Kidney (tissue), 22 donors: ENCODE measurements at places on chromosomes 7 and 10. TPM values are rescaled to one million over a fixed set of nuclear protein-coding genes. Genes with fewer than 3 reads are reported as not detected.

DNA sequence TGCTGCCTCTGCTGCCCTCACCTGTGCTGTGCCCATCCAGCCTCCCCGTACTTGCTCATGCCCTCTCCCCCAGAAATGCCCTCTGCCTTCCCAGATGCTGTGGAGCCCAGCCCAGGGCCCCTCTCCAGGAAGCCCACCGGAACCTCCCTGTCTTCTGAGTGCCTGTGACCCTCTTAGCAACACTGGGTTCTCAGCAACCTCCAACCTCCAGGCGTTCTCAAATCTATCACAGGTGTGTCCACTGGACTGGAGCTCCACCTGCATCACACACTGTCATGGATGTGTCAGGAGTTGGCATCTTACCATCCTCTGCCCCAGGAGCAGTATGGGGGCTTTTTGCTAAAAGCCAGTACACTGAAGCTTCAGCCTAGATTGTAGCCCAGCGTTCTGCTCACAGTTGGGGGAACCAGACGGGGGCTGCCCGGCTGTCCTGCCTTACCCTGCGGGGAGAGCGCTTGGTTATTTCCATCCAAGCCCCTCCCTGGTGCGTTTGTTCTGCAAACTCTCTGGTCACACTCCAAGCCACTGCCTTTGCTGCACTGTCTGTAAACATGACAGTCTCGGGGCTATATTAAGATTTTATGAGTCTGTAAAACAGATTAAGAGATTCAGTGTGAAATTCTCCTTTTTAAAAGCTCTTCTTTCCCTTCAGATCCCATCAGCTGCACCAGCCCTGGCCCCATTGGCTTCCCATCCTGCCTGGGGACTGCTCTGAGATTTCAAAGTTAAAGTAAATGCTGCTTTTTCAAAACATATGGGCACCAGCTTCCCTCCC lies 71.3 kb upstream of the CPXM2 start:
- H3K4me1 ChIP-seq: no peaks in the 10 kb centered on the region
- DNase-seq: no peak
- no peaks in the 10 kb centered on the region for H3K27me3 ChIP-seq
- no peak overlapping the region for H3K27ac ChIP-seq
- no peaks in the 10 kb centered on the region for H3K36me3 ChIP-seq

GRCh38 chr10:124367936-124368335 lies 50.8 kb downstream of the OAT start:
- DNase-seq: no peak
- no peak overlapping the region for H3K27ac ChIP-seq
- H3K4me1 ChIP-seq: no peaks in the 10 kb centered on the region
- no peaks in the 10 kb centered on the region for H3K27me3 ChIP-seq
- no peak overlapping the region for H3K4me3 ChIP-seq

GRCh38 chr10:30282221-30282620 lies 66.9 kb downstream of the MTPAP start:
- H3K36me3 ChIP-seq: no peaks in the 10 kb centered on the region
- no peaks in the 10 kb centered on the region for H3K4me1 ChIP-seq
- DNase-seq: no peak
- H3K27me3 ChIP-seq: no peaks in the 10 kb centered on the region

GRCh38 chr7:25103773-25104172 lies 21.3 kb downstream of the CYCS start:
- H3K4me1 ChIP-seq: no peaks in the 10 kb centered on the region
- H3K27ac ChIP-seq: no peak overlapping the region

- no peak overlapping the region for H3K4me3 ChIP-seq
- no peak for DNase-seq
- no peaks in the 10 kb centered on the region for H3K27me3 ChIP-seq
Observed at GRCh38 chr7:11452476-11452875, 379.5 kb downstream of the THSD7A start.

The ANKRD1 gene
- polyA plus RNA-seq: 0.58 TPM

The GPRIN2 gene
- 8.5 TPM for polyA plus RNA-seq

The NEURL1 gene
- polyA plus RNA-seq: 1.2 TPM
